ENCODE measurements at places on chromosomes 4 and X. TPM values are rescaled to one million over a fixed set of nuclear protein-coding genes. Genes with fewer than 3 reads are reported as not detected.
A peak's percentile ranks its signal among the peaks of the same experiment; 100 is the strongest.

DNA sequence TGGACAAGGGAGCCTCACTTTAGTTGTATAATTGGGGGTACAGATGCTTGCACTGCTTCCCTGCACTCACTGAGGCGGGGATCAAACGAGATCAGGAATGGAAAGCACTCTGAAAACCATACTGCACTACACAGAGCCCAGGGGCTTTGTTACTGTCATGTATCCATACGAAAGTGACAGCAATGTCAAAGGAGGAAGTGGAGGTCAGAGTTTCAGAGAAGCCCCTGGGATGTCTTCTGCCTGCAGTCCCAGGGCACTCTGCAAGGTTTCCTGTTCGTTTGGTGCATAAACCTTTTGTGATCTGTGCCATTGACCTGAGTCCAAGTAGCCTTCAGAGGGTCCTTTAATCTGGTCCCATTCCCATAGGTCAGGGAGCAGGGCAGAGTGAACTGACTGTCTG, 31.2 kb downstream of the RNF175 start:
- H3K36me3 ChIP-seq = no peaks in the 10 kb centered on the region
- no peak overlapping the region for H3K27ac ChIP-seq
- no peak overlapping the region for H3K4me3 ChIP-seq
- H3K27me3 ChIP-seq = no peaks in the 10 kb centered on the region
- peaks cover 3% of the 10 kb centered on the region for H3K4me1 ChIP-seq

Gene CXCL1
- 4.3 TPM for total RNA-seq

Gene GPC3
- total RNA-seq = 55.3 TPM

Gene PLAC1
- not detected for total RNA-seq

- no peak for DNase-seq
- peaks cover 16% of the 10 kb centered on the region for H3K4me1 ChIP-seq
- H3K36me3 ChIP-seq = no peaks in the 10 kb centered on the region
- no peak overlapping the region for H3K27ac ChIP-seq
- H3K27me3 ChIP-seq = no peaks in the 10 kb centered on the region
- H3K4me3 ChIP-seq = no peak overlapping the region
Measured at GRCh38 chrX:40168480-40169011, 70.8 kb upstream of the BCOR start.

DNA sequence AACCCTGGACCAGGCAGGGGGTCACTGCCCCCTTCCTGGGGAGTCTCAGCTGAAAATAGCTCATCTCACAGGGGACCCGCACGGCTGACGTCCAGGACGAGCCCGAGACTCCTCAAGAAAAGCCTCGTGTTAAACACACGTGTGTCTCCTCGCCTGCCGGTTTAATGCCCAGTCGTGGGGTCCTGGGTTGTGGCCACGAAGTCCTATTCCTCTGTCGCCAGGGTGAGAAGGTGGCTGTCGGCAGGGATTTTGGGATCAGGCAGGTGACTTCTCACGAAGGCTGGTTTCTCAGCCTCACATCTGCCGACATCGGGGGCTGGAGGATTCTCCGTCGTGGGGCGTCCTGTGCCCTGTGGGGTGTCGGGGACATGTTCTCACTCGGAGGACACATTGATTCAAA, 44.3 kb upstream of the PPP2R3B start:
- H3K4me3 ChIP-seq = no peak overlapping the region
- H3K4me1 ChIP-seq = peaks cover 4% of the 10 kb centered on the region
- no peaks in the 10 kb centered on the region for H3K36me3 ChIP-seq
- H3K27ac ChIP-seq = no peak overlapping the region
- peaks cover 7% of the 10 kb centered on the region for H3K27me3 ChIP-seq

Gene CT45A3
- total RNA-seq = not detected

Gene ZNF718
- total RNA-seq = 4.9 TPM

- H3K36me3 ChIP-seq = no peaks in the 10 kb centered on the region
- peaks cover 34% of the 10 kb centered on the region for H3K4me1 ChIP-seq
- no peak for DNase-seq
- no peak overlapping the region for H3K4me3 ChIP-seq
- no peaks in the 10 kb centered on the region for H3K27me3 ChIP-seq
Measured at GRCh38 chr4:81509822-81510221, 38.1 kb upstream of the RASGEF1B start.

DNA sequence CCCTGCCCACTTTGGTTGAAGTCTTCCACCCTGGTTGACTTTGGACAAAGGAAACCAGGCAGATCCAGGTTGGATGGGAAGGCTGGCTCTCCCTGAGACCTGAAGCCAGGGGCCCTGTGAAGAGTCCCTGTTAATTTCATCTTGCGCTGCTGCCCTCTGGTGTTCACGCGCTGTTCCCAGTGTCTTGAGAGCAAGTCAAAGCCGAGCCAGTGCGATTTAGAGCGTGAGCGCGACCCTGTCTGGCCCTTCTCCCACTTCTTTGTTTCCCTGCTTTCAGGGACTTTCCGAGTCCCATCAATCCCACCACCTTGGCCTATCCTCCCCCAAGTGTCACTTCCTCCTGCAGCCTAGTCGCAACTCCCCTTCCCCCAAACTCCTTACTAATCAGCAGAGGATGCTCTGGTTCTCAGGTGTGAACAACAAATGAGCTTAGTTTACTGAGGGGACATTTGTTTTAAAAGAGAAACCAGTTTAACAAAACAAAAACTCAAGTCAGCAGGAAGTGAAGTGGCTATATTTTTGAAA, 25.8 kb upstream of the CHRNA9 start:
- peaks cover 29% of the 10 kb centered on the region for H3K4me1 ChIP-seq
- H3K36me3 ChIP-seq = no peaks in the 10 kb centered on the region
- peak; percentile 93 for DNase-seq
- H3K4me3 ChIP-seq = no peak overlapping the region
- H3K27ac ChIP-seq = peak overlapping the region; percentile 10
- H3K27me3 ChIP-seq = no peaks in the 10 kb centered on the region

- H3K36me3 ChIP-seq = no peaks in the 10 kb centered on the region
- no peaks in the 10 kb centered on the region for H3K4me1 ChIP-seq
- DNase-seq = no peak
- H3K4me3 ChIP-seq = no peak overlapping the region
Measured at GRCh38 chrX:139332441-139332840, 198.1 kb upstream of the F9 start.

GRCh38 chrX:125424536-125424935, 104.9 kb downstream of the TEX13C start:
- no peaks in the 10 kb centered on the region for H3K27me3 ChIP-seq
- H3K36me3 ChIP-seq = no peaks in the 10 kb centered on the region
- no peak overlapping the region for H3K4me3 ChIP-seq

GRCh38 chrX:140501940-140502468, 2.9 kb downstream of the SOX3 start:
- H3K4me3 ChIP-seq = no peak overlapping the region
- no peaks in the 10 kb centered on the region for H3K36me3 ChIP-seq
- no peak overlapping the region for H3K27ac ChIP-seq
- no peaks in the 10 kb centered on the region for H3K4me1 ChIP-seq

GRCh38 chrX:124548571-124548970, 202.2 kb downstream of the SH2D1A start:
- no peak for DNase-seq
- no peak overlapping the region for H3K4me3 ChIP-seq
- H3K36me3 ChIP-seq = no peaks in the 10 kb centered on the region
- no peaks in the 10 kb centered on the region for H3K4me1 ChIP-seq
- H3K27me3 ChIP-seq = no peaks in the 10 kb centered on the region
- no peak overlapping the region for H3K27ac ChIP-seq
